RWPE1 (cell line): ENCODE measurements at places on chromosomes 3 and 15.

DNA sequence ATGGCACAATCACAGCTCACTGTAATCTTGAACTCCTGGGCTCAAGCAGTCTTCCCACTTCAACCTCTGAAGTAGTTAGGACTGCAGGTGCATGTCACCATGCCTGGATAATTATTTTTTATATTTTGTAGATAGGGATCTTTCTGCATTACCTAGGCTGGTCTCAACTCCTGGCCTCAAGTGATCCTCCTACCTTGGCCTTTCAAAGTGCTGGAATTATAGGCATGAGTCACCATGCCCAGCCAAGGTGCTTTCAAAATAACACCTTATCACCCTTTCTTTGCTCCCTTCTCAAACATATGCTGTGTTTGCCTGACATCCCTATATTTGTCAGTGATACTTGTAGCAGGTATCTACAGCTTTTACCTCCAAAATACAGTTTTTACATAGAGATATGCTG, 242.0 kb upstream of the ARRDC4 start:
- DNase-seq, result no peak

GRCh38 chr3:196339493-196340254, 1.5 kb upstream of the TM4SF19 start:
- no peak for DNase-seq

DNA sequence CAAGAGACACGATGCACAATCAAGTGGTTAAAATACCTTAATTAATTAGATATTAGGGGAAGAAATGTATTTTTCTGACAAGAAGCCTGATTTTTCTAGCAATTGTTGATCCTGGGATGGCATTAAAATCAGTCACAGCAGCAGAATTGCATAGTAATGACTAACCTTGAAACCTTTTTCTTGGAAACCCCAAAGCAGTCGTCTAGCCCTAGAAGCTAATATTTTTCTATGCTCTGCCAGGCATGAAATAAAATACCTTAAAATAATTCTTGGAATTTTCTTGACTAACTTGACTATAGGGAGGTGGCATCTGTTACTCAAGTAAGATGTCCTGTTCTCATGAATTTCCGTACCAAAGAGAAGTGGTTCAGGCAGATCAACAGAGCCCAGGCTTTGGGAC, 204.1 kb downstream of the THRB start:
- DNase-seq, result no peak

- DNase-seq, result no peak
These were observed 45.3 kb downstream of the SEMA3G start for GRCh38 chr3:52399593-52399992.

- no peak for DNase-seq
These were observed 414.2 kb downstream of the CNTN4 start for GRCh38 chr3:2512881-2513280.

DNA sequence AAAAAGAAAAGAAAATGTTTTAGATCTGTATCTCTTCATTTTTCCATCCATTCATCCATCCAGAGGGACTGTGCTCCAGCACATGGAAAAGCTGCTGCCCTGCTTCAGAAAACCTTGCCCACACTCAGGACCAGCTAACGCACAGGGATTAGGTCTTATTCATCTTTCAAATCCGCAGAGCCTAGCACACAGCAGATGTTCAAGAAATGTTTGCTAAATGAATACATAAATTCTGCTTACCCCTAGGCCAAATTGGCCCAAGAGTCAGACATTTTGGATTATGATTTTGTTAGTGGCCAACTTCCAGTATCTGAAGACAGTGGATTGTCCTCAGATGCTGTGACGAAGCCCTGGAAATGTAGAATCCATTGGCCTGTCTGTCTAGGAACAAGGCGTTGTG, 71.4 kb downstream of the GHSR start:
- DNase-seq, result no peak

GRCh38 chr3:28841441-28841840, 439.4 kb upstream of the RBMS3 start:
- DNase-seq, result no peak

DNA sequence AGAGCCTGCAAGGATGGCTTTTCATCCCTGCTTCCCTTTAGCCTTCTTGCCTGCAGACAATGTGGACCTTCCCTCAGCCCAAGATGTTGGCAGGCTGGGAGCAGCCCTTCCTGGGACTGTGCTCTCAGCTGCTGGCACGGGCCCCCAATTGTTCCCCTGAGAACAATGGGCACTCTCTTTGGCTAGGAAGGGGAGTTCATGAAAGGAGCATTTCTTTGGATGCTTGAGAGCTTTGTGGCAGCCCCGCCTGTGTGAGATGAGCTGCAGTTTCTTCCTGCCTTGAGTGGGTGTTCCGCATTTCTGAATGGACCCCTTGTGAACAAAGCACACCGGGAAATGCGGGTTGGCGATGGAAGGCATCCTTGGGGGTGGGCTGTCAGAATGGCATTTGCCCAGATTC, 35.0 kb upstream of the BSN start:
- no peak for DNase-seq

GRCh38 chr3:161251716-161252115, 30.6 kb downstream of the NMD3 start:
- DNase-seq, result peak; percentile 27

DNA sequence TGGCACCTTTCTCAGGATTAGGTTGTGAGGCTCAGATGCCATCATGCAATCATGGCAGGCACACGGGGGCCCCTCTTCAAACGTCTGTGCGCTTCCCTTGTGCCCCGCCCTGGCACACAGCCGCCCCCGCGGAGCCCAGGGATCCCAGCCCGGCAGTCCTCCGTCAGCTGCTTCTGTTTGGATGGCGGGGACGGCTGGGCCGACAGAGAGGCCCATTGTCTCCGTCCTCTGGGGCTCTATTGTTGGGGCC, 849 bp upstream of the HDAC11 start:
- peak; percentile 34 for DNase-seq

GRCh38 chr3:99960123-99960878, 142.6 kb downstream of the CMSS1 start:
- no peak for DNase-seq

DNA sequence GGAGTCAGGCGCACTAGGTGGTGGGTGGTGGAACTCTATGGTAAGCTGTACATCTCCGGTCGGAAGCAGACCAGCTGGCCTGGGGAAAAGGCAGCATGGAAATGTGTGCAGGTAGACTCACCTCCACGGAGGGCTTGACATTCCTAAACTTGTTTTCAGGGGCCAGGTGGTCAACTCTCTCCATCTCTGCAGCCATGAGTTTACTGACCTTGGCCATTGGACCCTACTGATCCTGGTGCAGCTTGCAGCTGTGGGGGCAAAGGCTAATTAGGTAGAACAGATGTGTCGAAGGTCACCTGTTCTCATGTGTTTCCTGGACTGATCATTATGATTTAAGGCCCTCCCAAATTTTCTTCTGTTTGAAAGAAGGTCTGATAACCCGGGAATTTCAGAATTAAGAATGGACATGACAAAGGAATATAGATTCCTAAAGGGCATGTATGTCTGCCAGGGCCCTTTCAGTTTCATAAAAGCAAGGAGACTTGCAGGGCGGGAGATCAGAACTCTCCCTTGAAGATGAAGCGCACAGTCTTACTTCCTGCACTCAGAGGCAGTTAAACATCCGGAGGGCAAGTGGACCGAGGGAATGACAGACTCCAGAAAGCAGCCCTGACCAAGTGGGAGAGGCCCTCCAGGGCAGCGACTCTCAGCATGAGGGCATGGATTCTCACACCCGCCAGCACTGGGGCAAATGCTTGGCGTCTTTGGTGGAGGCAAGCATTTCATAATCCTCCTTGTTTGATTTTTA, 56.1 kb upstream of the CMTM7 start:
- no peak for DNase-seq

GRCh38 chr15:45026651-45027190, 3.7 kb downstream of the SORD start:
- DNase-seq, result no peak

DNA sequence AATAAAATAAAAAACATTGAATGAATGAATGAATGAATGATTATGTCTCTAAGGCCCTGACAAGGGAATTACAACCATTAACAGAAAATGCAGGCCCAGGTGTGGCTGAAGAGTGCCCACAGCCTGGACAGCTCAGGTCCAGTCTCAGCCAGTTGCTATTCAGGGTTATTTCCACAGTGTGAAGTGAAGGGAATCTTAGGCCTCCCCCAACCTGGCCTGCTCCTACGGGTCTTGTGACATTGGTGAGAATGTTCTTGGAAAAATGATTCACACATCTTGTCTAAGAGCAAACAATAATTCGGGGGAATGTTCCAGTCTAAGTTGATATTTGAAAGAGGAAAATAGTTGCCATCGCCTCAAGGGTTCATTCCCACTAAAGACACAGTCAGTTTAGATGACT, 37.0 kb downstream of the MINDY4B start:
- DNase-seq, result no peak

DNA sequence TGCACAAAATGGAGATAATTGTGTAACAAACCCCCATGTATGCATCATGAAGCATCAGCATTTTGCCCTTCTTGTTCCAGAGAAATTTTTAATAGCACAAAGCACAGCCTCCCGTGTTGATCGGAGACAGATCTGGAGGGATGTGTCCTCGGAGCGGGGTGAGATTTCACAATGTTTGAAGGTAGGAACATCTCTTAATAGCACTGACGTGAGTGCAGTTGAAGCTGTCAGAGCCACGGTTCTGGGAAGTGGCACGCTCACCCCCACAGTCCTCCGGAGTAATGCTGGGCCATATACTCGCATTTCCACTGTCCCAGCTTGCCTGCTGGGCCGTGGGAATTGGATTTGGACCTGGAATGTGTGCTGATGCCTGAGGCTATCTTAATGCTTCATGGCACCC, 24.1 kb downstream of the ARPP21 start:
- no peak for DNase-seq

DNA sequence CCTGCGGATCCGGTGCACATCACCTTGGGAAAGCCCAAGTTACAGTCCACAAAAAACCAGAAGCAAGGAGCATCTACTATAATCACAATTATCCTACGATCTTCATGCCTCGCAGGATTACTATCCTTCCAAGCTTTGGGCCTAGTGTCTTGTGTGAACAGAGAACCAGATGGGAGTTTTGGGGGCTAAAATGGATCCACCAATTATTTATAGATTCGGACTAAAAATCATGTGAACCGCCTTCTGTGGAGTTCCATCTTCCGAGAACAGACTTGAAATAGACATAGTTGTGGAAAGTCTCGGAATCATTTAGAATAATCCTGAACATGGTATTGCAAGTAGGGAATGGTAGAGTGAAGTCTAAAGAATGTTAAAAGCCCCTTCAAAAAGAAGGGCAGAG, 70.1 kb downstream of the EIF4E3 start:
- no peak for DNase-seq

DNA sequence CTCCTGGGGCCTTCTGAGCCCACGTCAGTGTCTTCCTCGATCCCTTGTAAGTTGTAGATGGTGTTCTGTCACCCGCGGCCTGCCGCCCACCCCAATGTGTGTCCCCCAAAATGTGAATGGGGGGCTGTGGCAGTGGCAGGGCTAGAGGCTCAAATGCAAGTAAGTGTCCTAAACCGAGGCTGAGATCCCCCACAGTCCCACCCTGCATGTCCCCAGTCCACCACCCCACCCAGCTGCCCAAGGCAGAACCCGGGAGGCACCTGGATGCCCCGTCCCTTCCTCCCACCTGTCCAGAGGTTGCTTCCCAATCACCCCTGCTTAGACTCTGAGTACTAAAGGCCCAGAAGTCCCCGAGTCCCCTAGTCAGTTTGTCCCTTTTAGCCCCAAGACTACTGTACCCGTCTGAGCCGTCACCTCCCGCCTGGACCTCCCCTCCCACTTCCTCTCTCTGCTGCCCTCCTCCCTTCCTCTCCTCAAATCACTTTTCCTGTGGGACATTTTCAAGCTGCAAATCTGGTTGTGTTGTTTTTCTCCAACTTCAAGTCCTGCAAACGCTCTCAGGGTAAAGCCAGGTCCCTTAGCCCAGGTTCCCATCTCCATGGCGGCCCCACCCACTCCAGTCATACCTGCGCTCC, 11.8 kb upstream of the PLXND1 start:
- DNase-seq, result no peak

GRCh38 chr15:42157981-42158765, 1.7 kb upstream of the PLA2G4F start:
- DNase-seq, result peak; percentile 78

DNA sequence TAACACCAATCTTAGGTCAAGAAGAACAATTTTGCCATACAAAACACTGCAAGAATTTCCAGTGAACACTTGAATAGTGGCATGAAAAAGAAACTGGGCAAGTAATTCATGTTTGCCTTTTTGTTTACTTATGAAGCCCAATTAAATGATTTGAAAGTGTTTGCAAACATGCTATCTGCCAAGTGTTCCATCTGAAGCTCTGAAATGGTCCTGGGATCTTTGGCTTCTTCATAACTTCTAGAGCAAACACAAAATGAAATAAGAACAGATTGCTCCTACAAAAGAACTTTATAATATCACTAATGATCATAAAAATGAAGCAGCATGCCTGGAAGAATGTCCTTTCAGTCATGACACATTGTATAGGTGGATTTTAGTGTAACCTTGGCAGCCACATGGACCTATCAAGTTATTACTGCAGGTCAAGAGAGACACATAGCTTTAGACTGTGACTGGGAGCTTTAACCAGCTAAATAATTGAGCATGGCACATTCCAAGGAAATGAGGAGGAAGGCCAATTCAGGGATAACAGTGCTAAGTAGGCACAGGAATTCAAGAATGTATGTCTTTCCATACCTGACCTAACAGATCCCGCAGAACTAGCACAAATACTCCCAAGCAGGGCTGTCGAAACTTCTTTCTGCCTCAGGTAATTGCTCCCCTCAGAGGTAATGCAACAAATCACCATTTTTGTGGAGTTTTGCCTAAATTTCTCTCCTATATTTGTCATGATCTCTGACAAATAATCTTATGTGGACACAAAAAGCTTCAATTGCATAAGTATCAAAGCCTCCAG, 144.6 kb downstream of the DUT start:
- DNase-seq, result no peak

DNA sequence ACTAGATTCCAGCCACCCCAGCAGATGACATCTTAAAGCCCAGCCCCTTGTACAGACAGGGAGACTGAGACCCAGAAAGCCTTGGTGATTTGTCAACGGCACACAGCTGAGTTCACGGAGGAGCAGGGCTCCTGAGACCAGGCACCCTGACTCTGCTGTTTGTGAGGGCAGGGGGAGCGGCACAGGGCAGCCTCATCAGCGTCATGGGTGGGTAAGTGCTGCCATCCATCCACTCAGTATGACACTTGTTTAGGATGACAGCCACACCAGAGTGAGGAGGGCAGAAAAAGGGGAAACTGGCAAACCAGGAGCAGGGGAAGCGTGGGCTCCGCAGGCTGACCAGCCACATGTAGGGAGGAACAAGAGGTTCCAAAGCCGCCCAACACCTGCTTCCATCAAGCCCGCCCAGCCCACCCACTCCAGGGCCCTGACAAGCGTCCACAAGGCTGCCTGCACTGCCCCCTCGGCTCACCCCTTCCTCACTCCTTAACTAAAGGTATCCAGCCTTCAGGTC, 19.9 kb downstream of the RBPMS2 start:
- no peak for DNase-seq
